Esophagus mucosa (tissue), 1 donor: ENCODE measurements at places on chromosomes 2 and 18.
A peak's percentile ranks its signal among the peaks of the same experiment; 100 is the strongest.

GRCh38 chr2:34112161-34112560 lies 513.1 kb upstream of the FAM98A start:
- ATAC-seq = no peak

DNA sequence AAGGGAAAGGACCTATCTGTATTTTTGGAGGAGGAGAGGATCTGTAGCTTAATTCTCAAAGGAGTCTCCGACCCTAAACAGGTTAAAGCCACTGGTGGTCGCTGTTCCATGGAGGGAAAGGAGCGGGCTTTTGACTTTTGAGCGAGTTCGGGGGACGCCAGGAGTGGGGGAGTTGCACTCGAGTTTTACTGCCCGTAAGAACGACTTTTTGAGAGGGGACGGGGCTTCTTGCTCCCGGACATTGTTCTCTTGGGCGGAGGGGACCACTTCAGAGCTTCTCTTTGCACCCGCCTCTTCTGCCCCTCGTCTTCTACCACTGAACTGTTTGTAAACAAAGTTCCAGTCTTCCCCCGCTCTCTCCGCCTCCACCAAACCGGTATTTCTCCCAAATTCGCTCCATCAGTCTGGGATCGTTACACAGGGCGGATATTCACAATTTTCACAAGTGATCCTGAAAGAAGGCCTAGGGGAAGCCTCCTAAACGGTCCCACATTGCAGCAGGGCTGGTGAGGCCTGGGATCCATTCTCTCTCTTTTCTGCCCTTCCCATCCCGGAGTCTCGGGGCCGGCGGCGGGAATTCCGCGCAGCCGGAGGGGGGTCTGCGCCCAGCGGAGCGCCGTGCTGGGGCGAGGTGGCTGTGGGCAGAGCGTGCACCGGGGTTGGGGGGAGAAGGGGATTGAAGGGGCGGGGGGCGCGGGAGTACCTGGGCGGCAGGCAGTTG lies 6.6 kb downstream of the DLX2 start:
- no peak for ATAC-seq

DNA sequence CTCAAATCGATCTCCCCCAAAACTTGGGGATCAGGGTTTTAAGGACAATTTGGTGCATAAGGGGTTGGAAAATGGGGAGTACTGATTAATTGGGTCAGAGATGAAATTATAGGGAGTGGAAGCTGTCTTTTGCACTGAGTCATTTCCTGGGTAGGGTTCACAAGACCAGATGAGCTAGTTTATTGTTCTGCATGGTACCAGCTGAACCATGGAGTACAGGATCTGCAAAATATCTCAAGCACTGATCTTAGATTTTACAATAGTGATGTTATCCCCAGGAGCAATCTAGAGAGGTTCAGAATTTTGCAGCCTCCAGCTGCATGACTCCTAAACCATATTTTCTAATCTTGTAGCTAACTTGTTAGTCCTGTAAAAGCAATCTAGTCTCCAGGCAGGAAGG lies 73.1 kb downstream of the CPO start:
- ATAC-seq = peak; percentile 99

DNA sequence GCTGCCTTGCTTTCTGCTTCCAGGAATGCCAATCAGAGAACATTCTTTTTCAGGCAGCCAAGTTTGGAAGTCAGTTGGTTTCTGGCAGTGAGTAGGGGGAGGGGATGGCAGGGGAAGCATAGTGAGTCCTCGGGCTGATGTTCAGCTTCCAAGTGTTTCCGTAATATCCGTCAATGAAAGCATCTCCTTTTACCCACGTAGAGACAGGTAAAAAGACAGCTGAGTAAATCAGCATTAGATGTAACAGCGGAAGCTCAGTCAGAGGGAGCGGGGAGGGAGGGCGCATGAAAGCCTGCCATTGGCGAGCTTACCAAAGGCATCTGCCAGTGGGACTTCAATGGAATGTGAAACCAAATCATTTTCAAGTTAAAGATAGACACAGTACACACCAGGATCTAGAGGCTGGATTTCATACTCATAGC lies 117.1 kb upstream of the DTNA start:
- no peak for ATAC-seq

DNA sequence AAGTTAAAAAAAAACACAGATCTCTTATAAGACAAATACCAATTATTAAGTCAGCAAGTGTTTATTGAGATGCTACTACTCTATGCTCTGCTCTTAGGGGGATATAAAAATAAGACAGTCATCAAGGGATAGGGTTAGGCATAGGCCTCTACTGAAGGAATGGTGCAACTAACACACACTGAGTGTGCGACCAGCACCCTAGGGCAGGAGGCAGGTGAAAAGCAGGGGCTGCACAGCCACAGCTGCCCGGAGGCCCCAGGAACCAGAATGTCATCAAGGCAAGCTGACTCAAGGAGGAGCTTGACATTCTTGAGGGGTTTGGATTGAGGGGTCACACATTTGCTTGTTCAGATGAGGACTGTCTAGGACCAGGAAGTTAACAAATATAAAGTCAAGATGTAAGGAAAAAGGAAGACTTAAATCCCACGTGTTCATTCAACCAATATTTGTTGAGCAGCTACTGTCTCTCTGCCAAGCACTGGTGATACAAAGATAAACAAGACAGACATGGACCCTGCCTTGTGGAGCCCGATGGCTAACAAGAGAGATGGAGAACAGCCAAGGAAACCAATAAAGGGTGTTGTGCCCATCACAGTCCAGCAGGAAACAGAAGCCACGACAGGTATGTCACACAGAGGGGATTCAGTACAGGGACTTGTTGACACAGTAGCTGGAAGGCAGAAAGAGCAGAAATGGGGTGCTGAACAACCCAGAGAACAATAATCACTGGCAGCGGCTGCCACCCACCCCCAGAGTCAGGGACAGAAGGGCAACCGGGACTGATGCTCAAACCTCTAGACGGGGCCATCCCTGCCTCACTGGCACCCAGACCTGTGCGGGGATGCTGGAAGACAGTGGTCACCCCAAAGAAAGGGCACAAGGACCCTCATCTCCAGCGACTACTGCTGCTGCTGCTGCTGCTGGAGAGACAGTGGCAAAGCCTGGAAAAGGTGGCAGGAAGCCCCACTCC lies 45.8 kb upstream of the MAL start:
- no peak for ATAC-seq

DNA sequence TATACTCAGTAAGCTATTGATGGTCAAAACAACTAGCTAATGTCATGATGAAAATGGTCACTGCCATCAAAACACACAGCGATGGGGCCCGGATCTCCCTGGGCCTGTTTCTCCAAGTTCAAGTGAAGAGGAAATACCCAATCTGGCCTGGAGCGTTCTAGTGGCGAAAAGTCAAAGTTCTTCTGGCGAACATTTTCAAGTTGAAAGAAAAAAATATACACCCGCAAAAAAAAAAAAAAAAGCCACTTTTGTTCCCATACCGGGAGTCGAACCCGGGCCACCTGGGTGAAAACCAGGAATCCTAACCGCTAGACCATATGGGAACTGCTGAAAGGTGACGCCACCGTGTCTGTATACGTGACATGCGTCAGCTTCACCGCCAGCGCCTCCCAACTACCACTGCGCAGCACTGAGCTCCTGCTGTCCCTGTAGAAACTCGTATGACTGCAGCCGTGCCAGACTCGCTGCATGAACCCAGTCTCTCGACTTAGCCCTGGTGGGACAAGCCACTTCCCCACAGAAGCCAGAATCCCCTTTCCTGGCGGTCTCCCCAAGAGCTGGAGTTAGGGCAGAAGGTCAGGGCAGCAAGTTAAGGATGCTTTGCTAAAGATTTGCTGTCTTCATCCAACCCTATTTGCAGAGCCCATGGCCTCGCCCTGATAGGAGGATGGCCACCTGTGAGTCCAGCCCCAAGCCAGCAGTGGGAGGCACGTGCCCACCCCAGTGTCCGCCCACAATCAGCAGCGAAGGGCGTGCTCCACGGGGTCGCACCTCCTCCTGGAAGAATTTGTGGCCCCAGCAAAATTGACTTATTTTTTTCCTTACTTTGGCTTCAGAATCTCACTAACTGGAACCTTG lies 5.6 kb upstream of the IMP4 start:
- ATAC-seq = peak; percentile 77

- ATAC-seq = no peak
Measured at GRCh38 chr2:25505622-25506021, 163.9 kb upstream of the DNMT3A start.

DNA sequence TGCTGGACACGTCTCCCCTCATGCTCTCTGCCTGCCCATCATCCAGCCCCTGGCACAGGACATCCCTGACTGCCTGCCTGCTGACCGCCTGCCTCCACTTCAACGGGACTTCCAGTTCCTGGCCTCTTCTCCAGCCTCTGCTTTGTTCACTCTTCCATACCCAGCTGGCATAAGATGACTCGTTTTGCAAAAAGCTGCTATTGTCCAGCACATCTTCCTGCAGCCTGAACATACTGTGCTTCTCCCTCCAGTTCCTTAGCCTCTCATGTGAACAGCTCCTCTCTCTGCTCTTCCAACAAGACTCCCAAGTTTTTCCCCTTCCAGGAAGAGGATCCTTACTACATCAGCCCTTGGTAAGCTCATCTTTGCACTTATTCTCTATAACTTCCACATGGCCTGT lies 62.4 kb upstream of the SKOR2 start:
- ATAC-seq = no peak
